ENCODE measurements at places on chromosomes 5 and 9.

GRCh38 chr5:125061726-125062125, 315.3 kb upstream of the ZNF608 start:
- no peak for DNase-seq

DNA sequence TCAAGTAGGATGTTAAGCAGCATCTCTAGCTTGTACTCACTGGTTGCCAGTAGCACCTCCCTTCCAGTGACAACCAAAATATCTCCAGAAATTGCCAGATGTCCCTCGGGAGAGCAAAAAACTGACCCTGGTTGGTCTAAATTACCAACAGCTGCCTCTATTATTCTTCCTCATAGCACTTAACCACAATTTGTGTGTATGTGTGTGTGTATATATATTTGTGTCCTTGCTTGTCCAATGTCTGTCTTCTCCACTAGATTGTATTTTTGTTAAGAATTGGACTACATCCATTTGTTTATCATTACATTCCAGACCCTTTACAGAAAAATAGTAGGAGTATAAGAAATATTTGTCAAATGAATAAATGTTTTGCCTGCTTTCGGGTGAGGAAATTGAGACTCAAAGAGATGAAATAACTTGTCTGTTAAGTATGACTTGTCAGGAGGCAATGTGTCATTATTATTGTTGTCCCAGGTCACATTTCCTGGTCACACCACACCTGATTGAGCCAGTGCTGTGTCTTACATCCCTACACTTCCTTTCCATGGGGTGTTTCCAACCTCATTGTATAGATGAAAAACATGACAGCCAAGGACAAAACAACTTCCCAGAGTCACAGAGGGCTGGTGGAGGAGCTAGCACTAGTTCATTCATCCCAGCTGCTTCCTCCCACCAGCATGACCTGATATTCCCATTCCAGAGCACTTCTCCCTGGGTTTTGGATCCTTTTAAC, 11.4 kb upstream of the GRPEL2 start:
- DNase-seq = no peak

GRCh38 chr5:39022151-39022550, 52.0 kb downstream of the RICTOR start:
- no peak for DNase-seq

DNA sequence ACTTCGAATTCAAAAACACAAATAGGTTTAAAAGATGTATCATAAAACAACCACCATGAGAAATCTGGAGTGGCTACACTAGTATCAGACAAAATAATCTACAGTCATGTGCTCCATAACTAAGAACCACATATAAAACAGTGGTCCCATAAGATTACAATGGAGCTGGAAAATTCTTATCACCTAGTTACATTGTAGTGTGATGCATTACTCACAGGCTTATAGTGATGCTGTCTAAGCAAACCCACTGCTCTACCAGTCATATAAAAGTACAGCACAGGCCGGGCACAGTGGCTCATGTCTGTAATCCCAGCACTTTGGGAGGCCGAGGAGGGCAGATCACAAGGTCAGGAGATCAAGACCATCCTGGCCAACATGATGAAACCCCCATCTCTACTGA, 160.1 kb downstream of the ROR2 start:
- no peak for DNase-seq

DNA sequence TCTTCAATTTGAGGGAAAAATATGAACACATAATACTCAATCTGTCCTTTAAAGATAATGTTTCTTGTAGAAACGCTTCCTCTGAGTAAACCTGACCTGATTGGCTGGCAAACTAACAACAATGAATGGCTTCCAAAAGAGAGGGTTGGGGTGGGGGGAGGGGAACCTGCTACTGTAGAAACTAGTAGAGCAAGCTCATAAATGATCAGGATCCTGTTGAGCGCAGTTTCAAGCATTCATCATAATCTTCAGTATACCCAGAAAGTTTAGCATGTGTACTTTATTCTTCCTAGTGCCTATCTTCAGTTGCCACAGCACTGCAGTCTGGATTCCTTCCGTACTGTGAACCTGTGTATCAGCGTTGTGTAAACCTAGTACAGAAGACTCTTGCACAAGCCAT, 63.0 kb upstream of the FCHO2 start:
- DNase-seq = no peak

DNA sequence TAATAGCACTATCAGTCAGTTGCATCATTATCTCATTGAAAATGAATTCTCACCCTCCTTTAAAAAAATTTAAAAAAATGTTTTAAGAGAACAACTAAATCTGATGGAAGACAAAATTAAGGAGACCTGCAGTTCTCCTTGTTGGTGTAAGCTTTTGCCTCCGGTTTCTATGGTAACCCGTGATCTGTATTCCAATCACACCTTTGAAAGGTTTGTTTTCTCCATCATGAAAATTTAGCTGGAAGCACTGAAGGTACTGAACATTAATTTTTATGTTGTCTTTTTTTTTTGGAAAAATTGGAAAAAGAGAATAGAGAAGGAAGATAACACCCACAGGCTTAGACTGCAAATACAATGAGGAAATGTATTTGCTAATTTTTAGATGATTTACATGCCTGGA, 2.5 kb upstream of the BASP1 start:
- DNase-seq = no peak

DNA sequence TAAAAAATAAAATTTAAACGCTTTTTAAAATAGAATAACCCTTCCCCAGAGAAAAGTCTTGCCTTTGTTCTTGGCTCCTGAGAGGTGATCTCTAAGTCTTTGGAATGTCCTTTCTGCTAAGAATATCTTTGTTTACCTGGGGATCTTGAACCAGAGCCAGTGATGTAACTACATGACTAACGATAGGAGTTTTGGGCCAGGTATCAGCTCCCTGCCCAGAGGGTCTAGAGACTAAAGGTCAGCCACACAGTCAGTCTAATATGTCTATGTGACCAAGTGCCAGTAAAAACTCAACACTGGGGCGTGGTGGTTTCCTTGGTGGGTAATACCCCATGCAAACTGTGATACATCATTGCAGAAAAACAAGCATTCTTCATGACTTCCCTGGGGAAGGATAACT, 1351.9 kb upstream of the C9orf72 start:
- no peak for DNase-seq

GRCh38 chr9:137499858-137500661, 40.9 kb upstream of the NSMF start:
- DNase-seq = no peak

GRCh38 chr9:127264462-127265219, at the start of gene GARNL3:
TSS of gene GARNL3 (plus strand) at chr9:127264774. CDS start at chr9:127264878, 104 bp downstream.
- DNase-seq = peak; percentile 49

DNA sequence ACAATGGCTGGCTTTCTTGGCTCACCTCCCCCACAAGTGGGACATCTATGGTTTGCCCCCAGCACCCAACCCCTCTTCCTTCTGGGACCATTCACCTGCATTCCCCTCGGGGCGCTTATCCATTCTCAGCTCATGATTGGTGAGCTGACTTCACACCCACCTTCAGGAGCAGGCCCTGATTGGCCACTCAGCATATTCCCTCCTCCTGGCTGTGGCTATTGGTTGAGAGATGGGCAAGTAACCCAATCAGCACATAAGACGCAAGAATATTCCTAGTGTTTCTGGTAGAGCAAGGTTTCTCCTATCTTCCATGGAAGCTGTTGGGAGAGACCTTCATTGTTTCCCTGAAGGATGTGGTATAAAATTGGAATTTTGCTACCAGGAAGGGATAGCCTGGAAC, 22.7 kb upstream of the UNC5A start:
- DNase-seq = no peak

- no peak for DNase-seq
Observed at GRCh38 chr5:119583684-119584083, 45.7 kb upstream of the FAM170A start.

GRCh38 chr9:75891277-75891741, 836 bp downstream of the PCSK5 start:
- no peak for DNase-seq

DNA sequence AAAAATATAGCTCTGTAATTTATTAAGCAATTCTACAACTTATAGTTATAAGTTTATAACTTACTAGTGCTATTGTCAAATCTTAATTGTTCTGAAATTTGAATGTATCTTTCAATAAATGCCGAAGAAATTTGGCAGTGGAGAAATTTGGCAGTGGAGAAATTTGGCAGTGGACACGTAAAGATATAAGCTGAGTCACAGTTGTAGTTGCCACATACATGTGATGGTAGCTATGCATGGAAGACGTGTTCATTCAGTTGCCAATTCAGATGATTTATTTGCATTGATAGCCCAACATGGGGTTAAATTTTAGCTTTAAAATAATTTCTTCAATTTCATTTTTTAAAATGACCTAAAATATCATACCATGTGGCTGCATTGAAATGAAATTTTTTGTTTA, 127.8 kb upstream of the NR4A3 start:
- DNase-seq = no peak

DNA sequence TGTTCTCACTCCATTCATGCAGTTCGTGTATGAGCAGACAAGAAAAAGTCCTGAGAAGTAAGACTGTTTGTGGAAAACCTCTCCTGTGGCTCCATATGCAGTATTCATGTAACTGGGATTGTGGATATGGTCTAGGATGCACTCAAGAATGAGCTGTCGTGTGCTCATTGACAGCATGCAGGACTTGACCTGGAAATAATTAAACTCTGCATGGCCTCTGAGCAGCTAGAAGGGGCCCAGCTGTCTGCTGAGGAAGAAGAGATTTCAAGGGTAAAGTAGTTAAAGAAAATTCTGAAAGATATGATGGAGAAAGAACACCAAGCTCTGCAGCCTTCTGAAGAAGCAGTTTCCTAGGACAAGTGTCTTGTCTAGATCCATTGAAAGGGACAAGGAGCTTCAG, 89.4 kb downstream of the KCTD16 start:
- DNase-seq = no peak

DNA sequence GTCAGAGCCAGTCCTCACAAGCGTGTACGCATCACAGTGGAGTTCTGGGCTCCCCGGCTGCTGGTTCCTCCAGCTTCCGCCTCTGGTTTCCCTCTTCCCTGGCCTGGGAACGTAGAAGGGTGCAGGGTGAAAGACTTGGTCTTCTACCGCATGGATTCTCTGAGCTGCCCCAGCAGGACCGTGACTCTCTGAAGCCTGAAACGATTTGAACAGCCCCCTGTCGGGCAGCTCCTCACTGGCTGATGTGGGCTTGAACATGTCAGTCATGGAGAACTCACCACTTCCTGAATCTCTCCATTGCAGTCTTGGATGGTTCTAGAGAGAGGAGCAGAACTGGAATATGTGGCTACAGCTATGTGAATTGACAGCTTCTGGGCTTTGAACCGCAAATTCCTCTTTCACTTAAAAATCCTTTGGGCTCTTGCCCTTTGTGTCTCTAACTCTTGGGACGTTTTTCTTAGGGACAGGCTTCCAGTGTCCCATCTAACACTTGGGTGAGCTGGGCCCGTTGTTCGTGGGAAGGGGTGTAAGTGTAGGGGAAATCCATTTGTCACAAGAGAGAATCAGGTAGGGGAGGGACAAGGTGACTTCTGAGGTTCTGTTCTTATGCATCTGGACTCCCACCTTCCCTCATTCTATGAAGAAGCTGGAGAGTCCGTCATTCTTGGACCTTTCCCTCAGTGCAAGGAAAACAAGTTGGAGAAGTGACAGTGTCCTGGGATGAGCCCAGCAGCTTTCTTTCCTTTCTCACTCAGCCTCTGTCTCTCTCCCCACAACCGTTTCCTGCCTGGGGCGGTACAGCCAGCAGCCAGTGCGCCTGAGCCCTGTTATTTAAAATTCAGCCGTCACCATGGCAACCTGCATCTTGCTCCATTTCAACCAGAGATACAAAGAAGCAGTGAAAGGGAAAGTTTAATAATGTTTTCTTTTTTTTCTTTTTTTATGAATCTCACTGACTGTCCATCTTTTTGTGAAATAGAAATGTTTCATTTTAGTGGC, 84.7 kb downstream of the PTTG1 start:
- peak; percentile 23 for DNase-seq

DNA sequence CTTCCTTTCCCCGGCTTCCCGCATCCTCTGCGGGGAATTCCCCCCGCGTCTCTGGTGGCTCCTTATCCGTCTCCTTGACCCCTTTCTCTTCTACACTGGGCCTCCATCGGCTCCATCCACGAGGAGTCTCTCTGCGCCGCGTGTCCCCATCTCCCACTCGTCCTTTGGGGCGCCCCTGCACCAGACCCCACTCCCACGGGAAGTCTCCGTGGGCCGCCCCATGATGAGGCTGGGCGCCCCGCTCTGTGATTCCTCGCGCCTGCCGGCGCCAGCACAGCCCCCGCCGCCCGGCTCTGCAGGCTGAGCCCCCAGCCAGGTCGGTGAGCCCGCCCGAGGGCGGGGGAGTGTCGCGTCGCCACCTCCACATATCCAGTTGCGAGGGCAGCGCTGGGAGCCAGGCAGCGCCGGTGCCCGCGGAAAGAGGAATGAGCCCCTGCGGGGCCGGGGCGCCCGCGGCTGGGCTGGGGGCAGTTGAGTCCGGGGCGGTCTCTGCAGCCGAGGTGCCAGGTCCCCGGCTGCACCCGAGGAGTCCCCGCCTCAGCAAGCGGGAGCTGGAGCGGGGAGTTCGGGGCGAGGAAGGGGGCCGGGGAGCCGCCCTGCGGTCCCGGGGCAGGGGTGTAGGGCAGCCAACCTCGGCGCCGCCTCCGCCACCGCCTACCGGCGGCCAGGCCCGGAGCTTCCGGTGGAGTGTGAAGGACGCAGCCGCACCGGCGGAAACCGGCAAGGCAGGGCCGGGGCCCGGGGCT, 2.1 kb upstream of the TRAF1 start:
- peak; percentile 56 for DNase-seq

DNA sequence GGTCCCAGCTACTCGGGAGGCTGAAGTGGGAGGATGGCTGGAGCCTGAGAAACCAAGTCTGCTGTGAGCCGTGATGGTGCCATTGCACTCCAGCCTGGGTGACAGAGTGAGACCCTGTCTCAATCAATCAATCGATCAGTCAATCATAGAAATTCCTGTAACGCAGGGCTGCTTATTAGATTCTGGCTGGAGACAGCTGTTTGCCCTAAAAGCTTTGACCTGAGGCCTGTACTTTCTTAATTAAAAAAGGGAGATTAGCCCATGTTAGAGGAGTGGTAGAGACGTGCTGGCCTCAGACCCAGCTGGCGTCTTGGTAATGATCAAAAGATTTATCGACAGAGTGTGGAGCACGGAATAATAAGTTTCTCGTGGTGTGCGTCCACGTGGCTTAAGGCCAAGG, 40.5 kb upstream of the HMCN2 start:
- no peak for DNase-seq

- no peak for DNase-seq
Observed at GRCh38 chr9:88710449-88710848, 175.5 kb downstream of the NXNL2 start.

DNA sequence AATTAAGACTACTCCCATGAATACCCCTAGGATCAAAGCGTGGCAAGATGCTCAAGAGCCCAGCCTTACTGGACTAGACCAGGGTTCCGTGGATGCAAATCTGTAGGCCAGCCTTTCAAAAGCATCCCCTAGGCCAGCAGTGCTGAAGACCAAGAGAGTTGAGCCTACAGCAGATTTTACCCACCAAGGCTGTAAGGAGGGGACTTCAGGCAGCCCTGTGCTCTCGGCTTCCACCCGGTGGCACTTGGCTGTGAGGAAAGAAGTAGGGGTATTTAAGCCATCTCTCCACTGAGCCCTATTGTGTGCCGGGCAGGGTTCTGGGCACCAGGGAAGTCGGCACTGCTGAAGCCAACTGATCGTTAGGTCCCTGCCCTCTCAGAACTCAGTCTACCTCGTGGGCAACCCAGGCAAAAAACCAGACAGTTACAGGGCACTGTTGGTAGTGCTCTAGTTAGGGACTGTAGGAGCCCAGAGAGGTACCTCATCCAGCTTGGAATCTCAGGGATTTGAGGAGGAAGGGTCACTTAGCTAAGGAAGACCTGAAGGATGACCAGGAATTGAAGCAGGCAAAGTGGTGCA, 25.5 kb downstream of the TCF7 start:
- DNase-seq = no peak

- DNase-seq = no peak
Observed at GRCh38 chr5:31407921-31408693, 123.8 kb downstream of the DROSHA start.

All from SK-N-SH (cell line).